ENCODE measurements at places on chromosomes 12 and 14. TPM values are rescaled to one million over a fixed set of nuclear protein-coding genes. Genes with fewer than 3 reads are reported as not detected.
A peak's percentile ranks its signal among the peaks of the same experiment; 100 is the strongest.

DNA sequence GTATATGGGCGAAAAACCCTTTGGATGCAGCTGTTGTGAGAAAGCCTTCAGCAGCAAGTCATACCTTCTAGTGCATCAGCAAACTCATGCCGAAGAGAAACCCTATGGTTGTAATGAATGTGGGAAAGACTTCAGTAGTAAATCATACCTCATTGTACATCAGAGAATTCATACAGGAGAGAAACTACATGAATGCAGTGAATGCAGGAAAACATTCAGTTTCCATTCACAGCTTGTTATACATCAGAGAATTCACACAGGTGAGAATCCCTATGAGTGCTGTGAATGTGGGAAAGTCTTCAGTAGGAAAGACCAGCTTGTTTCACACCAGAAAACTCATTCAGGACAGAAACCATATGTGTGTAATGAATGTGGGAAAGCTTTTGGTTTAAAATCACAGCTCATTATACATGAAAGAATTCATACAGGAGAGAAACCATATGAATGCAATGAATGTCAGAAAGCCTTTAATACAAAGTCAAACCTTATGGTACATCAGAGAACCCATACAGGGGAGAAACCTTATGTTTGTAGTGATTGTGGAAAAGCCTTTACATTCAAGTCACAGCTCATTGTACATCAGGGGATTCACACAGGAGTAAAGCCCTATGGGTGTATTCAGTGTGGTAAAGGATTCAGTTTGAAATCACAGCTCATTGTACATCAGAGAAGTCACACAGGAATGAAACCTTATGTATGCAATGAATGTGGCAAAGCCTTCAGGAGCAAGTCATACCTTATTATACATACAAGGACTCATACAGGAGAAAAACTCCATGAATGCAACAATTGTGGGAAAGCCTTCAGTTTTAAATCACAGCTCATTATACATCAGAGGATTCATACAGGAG is 21.4 kb downstream of the ZNF268 start:
- peak; percentile 39 for DNase-seq

DNA sequence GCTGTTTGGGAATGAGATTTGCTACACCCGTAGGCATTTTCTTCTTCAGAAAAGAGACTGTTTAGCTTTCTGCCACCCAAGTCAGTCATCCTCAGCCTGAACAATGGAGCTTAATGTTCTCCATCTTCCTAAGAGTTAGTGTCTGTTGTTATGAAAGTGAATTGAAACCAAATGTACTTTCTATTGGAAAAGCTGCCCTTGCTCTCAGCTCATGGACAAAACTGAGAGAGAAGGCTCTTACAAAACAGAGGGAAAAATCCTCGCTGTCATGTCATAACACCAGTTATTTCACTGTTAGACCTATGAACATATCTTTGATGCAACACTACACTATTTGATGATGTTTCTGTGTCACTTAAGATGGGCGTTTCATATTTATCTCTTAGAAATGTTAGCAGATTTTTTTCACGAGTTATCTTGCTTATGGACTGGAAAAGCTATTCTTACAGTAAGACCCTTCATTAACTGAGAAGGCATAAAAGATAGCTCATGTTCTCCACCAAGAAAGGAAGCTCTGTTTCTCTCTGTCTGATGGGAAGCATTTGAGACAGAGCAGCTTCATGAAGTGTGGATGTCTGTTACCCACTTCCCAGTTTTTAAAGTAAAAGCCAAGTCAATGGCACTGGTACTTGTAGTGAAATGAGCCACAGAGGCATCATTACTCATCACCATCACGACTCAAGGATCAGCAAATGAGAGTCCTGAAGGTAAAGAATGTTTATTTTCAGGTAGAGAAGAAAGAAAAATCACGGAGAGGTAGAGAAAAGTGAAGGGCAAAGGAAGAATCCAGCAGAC is 483.9 kb downstream of the ZFP36L1 start:
- no peak for DNase-seq

DNA sequence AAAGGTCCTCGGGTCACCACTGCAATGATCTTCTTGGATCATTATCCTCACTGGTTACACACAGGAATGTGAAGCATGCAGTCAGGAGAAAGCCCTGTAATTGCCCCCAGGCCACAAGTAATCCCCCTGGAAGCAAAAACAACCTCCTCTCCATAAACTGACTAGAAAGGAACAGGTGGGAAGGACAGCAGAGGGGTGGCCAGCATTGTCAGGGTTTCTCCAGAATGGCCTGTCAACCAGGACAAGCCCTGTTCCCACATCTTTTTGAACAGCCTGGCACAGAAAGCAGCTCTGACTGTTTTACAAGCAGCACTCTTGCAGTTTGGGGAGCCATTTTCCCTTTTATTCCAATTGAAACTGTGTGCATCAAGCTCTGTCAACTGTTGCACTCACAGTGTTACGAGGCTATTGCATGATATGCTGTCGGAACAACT is 36.1 kb downstream of the TMCC3 start:
- peak; percentile 73 for DNase-seq

The ZC3H14 gene
- total RNA-seq, result 34.1 TPM

The AMHR2 gene
- not detected for total RNA-seq

Measured in Caki2 (cell line).